Fibroblast of skin of left biceps (primary cell): ENCODE measurements at places on chromosomes 2 and 18.

GRCh38 chr2:174963437-174964400 is 41.5 kb downstream of the CHN1 start:
- DNase-seq = no peak

GRCh38 chr2:105418522-105418921 is 19.7 kb upstream of the FHL2 start:
- no peak for DNase-seq

DNA sequence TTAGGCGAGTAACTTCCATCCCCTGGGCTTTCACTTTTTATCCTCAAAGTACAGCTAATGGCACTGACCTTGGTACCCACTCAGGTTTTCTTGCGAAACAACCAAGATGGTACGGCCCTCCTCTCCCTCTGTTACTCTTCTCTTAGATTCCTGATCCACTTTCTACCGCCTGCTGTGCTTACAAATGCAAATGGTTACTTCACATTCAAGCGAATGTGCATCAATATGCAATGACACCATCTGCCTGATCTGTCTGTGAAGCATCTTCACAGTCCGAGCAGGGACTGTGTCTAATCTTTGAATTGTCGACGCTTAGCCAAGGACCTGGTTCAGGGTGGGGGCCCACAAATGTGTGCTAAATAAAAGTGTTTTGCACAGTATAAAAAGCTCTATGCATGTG is 112.2 kb downstream of the TRIB2 start:
- DNase-seq = no peak

DNA sequence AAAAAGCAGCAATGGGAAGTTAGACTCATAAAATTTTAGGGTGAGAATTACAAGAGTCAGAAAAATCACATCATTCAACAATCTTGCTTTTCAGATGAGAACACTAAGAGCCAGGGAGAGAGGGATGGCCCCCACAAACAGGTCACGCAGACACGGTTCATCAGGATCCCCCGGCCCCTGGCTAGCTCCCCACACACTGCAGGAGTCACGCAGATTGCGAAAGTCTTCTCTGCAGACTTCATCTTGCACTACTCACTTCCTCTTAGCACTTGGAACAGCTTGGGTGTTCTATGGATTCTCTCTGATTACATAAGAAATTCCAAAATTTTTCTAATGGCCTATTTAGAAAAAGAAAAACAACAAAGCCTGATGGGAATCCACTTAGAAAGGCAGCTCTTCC is 21.6 kb upstream of the SULT1C2 start:
- DNase-seq = peak; percentile 15

- no peak for DNase-seq
Observed at GRCh38 chr2:101223814-101224231, 28.9 kb upstream of the CNOT11 start.

DNA sequence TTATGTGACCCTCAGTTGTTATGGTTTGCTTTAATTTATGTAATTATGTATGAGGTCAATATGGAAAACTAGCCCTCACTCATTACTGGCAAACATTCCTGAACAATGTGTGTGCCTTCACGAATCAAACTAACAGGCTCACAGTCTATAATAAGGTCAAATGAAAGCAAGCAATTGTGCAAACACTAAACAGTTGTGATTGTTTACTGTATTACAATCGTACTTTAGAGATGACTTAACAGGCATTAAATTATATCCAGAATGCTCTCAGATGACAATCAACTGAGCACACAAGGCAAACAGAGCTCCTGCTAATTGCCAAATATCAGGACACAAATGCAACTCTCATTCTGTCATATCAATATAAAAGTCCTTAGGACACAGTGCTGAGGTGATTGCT is 29.5 kb downstream of the COL5A2 start:
- DNase-seq = no peak

DNA sequence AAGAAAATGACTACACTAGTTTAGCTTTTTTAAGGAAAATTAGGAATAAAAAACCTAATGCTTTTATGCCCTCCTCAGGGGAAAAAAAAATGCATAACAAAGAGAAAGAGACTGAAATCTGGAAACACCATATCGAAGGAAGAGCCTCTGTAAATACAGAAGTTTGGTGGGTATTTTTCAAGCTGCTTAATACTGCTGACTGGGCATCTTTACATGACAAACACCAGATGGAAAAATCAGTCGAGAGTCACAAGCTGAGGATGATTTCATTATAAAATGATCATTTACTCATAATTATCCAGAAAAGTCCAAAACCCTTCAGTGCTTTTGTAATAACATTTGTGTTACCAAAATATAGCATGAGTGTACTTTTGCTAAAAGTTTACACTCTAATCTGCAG is 1600.7 kb upstream of the ACVR2A start:
- no peak for DNase-seq

DNA sequence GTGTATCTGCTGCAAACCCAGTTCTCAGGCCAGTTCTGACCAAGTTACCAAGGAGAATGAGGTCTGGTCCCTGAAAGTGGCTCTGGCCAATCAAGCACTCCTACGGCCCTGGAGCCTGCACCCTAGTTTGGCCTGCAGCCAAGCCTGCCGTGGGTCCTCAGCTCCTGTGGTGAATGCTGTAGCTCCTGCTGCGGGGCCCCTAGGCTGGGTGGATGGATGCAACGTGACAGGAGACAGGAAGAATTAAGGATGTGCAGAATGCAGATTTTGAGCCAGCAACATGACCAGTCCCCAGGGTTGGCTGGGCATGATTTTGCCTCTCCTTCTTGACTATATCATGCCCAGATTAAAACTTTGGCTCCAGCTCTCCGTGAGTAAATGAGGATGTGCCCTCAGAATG is 97.2 kb downstream of the SMAD7 start:
- no peak for DNase-seq

DNA sequence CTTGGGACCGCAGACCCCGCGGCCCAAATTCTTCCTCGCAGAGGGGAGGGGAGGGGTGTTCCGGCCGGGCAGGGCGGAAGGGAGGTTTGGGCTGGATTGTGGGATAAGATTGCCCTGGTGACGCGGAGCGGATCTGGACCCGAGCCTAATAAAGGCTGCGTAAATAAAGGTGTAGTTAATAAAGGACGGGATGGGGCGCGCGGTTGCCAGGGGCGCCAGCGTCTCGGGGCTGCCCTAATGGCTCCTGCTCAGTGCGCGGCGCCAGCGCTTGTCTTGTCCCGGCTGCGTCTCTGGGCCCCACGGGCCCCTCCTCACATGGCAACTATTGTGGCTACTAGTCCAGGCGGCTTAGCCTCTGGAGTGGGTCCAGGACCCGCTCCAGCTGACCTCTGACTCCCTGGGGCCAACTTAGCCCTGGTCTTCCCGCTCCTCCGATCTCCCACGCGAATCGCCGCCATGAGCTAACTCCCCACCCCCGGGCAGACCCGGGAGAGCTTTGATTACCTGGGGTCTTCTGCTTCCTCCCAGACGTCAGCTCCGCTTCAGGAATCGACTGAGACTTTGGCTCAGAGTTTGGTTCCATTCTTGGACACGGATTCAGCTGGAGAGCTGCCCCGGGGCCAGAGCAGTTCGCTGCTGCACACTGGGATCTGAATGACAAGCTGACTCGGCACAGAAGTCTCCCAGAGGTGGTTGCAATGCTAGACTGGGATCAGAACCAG is 36.5 kb downstream of the SLC25A52 start:
- DNase-seq = no peak

- DNase-seq = no peak
Observed at GRCh38 chr2:128545829-128546228, 227.2 kb upstream of the HS6ST1 start.

DNA sequence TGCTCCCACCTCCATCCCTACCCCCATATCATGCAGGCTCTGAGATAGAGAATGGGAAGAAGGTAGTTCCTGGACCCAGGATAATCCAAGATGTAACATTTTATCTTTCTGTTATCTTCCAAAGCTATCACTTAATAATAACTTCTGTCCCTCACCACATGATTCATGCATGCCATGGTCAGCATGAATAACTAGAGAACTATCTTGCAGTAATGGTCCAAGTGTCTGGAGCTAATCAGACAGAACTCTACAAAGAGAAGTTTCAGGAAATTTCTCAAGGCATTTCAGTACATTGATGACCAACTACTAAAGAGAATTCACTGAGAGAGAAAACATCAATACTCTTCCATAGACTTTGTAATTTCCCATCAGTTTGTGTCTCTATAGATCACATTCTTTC is 1469.7 kb upstream of the PIK3C3 start:
- peak; percentile 62 for DNase-seq

DNA sequence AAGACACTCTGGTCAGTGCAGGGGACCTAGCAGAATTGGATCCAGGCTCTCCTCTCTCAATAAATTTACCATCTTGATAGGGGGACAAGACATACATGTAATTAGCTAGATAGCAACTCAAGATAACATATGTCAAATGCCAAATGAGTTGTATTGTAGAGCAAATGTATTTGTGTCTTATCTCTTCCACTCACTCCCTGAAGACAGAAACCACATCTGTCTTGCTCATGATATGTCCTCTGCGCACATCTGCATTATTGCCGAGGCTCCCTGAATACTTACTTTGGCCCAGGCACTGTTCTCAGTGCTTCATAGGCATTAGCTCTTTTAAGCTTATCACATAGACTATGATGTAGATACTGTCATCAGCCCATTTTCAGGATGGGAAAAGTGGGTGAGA is 122.9 kb upstream of the GATA6 start:
- no peak for DNase-seq

DNA sequence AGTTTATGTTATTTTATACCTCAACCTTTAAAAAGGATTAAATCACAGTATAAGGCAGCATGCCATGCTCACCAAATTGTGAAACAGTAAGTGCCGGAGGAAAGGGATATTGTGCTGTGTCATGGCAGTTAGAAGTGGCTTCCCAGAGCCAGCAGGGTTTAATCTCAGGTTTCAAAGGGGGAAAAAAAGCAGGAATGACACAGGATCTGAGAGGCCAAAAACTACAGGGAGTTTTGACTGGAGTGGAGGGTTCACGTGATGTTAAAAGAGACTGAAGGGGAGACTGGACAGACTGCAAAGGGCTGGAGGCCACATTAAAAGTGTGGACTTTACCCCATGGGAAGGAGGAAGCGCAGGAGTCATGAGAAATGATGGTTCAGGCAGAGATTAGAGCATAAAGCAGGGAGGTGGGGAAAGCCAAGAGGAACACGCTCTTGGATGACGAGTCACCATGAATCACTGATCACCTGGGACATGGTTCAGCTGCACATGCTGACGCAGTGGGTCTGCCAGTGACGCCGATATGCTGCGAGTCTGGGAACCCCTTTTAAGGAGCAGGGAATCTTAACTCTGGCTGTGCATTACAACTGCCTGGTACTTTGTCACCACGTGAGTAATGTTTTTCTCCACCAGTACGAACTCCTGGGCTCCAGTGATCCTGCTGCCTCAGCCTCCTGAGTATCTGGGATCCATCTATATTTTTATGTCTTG is 6.1 kb downstream of the CHMP1B start:
- DNase-seq = peak; percentile 80

- DNase-seq = no peak
Observed at GRCh38 chr2:25177211-25177611, 8.8 kb upstream of the POMC start.

DNA sequence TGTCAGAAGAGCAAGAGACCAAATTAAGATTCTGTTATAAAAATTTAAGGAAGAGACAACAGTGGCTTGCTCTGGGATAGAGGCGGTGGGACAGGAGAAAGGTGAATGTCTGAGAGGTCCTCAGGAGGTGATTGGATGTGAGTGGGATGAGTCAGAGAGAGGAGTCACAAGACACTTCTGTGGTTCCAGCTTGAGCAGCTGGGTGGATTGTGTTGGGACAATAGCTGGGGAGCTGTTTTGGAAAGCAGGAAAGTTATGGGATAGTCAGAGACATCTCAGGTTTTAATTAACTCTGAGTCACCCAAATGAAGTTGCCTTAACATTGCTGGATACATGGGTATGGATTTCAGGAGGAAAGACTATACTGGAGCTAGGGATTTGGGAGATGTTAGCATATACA is 218.0 kb upstream of the TRIB2 start:
- DNase-seq = peak; percentile 53

DNA sequence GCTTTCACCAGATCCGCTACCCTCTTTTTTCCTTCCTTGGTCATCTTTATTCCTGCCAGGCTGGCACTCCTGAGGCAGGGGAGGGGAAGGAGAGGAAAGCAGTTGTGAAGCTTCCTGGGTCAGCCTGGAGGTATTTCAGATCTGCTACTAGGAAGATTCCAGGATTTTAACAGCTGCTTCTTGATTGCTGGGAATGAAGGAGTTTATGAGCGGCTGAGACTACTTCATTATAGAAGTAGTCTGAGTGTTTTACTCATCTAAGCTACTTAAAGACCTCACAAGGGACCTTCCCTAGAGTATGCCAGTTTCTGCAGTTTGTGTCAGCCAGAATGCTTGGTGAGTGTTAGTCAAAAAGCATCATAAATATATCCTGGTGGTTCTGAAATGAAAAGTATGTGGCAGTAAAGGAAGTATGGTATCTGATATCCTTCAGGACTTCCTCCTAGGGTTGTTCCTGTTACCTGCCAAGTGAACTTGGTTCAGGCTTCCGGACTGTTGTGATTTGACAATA is 1.9 kb downstream of the TANC1 start:
- no peak for DNase-seq

DNA sequence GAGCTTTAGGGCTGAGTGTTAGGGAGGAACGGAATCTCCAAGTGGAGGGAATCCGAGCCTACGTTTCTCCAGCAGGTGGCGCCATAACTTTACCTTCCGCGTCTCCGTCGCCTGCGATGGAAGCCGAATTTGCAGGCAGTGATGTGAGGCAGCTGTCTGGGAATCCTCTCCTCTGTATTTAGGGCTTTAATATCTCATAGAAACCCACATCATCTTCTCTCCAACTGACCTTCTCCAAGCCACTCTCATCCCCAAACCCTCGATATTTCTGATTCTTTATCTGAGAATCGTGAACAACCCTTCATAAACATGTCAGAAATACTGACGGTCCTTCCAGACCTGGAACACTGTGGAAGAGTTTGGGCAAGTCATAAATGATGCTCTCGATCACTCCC is 27.5 kb downstream of the SIX2 start:
- peak; percentile 19 for DNase-seq

DNA sequence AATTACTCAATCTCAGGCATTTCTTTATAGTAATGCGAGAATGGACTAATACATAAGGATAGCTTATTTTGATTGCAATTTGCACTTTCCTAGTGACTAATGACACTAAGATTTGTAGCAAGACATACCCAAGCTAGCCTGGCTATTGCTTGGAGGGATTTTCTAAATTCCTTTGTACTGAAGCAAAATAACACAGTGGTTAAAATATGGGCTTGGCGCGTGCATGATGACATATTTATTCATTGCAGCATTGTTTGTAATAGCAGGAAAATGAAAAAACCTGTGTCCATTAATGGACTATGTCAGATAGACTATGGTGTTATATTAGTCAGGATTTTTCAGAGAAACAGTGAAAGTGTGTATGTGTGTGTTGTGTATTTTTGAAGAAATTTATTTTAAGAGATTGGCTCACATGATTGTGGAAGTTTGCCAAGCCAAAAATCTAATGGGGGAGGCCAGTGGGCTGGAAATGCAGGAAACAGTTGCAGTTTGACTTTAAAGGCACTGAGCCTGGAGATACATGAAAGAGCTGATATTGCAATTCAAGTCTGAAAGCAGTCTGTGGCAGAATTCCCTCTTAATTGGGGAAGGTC is 16.7 kb upstream of the LAPTM4A start:
- peak; percentile 98 for DNase-seq
